NCI-H2029 (cell line): ENCODE measurements at places on chromosomes 11 and 22.

- DNase-seq, result peak; percentile 39
Measured at GRCh38 chr11:63478896-63479295, 12.1 kb downstream of the PLAAT5 start.

- no peak for DNase-seq
Measured at GRCh38 chr11:2931771-2932738, 2.8 kb upstream of the PHLDA2 start.

DNA sequence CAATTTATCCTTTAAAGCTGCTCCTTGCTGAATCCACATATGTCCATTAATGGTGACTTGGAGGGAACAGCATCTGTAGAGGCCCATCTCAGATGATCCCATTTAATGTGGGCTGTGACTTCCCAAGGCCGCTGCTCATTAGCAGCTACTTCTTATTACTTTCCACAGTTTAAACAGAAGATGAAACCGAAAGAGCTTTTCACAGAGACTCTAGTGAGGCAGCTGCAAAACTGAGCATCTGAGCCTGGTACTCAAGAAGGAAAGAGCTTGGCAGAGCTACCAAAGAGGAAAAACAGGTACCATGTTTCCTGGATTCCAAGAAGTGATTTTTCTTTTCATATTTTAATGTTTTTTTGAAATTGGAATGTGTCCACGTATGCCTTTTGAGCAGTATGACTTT lies 110.5 kb upstream of the NARS2 start:
- no peak for DNase-seq

- no peak for DNase-seq
Measured at GRCh38 chr11:72955466-72955865, 141.3 kb downstream of the ATG16L2 start.

DNA sequence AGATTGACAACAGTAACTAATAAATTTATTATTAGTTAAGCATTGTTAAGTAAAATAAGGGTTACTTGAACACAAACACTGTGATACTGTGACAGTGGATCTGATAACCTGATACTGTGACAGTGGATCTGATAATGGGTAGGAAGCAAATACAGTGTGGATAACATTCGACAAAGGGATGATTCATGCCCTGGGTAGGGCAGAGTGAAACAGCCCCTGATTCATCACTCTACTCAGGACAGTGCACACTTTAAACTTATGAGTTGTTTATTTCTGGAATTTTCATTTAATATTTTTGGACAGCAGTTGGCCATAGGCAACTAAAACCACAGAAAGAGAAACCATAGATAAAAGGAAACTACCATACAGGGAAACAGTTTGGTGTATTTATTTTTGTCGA lies 60.8 kb upstream of the CTSC start:
- DNase-seq, result no peak

DNA sequence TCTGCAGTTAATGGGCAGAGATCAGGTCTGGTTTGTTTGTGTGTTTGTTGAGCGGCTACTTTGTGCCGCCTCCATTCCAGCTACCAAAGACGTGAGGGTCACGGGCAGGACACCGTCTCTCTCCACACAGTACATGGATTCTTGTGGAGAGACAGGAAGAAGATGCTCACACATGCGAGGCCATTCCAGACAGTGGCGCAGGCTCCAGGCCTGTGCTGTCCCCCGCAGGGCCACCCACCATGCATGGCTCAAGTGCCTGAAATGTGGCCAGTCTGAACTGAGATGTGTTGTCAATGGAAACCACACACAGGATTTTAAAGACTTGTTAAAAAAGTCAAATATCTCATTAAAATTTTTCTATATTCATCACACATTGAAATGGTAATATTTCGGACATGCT lies 848.3 kb downstream of the TBC1D22A start:
- no peak for DNase-seq

DNA sequence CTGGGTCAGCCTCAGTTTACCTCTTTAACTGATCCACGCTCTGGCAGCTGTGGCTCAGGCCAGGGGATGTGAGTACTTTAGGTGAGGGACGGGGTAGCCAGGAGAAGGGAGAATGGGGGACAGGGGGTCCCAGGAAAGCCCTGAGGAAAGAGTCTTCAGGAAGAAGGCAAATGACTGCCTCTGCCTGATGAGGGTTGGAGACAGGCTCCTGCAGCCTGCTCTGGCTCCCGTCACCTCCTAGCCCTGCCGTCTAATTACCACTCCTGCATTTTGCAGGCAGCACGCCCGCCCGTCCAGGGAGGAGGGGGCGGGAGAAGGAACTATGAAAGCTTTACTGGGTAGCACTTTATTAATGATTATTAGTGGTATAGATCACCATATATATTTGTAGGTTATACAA lies 116.6 kb downstream of the CEP164 start:
- no peak for DNase-seq

GRCh38 chr11:92711926-92712325 lies 257.5 kb upstream of the MTNR1B start:
- DNase-seq, result no peak

- DNase-seq, result no peak
Measured at GRCh38 chr11:123362186-123362585, 67.9 kb upstream of the GRAMD1B start.

GRCh38 chr22:22371031-22371541 lies 126.5 kb downstream of the VPREB1 start:
- no peak for DNase-seq

- DNase-seq, result no peak
Measured at GRCh38 chr11:11748706-11749365, 92.9 kb upstream of the USP47 start.

DNA sequence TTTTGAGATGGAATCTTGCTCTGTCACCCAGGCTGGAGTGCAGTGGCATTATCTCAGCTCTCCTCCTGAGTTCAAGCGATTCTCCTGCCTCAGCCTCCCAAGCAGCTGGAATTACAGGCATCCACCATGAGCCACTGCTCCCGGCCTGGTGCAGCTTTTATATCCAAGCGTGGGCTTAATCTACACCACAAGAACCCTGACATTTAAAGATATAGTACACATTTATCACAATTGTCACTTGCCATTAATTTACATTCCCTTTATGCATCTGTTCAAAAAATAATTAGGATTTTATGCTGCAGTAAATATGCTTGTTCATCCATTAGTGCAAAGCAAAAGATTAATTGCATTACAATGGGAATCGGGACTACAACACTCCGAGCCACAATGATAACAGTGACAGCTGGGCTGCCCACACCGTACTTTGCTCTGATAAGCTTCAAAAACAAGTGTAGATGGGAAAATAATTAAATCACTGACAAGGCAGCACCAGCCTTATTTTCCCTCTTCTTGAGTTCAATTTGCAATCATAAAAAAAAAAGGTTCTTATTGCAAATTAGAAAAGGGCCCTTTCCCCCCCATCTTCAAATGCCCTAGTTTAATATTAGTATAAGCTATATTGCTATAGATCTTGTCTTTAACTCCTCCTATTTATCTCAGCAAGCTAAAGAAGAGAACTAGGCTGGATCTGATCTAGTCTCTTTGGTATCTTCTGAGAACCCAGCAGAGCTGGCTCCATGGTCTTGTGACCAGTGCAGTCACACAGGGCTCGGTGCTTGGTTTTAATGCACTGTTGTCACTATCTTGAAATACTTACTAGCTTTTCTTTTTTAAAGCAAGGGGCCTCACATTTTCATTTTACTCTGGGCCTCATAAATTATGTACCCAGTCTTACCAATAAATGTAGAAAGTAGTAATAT lies 206.2 kb upstream of the LRRC4C start:
- no peak for DNase-seq

- DNase-seq, result no peak
Measured at GRCh38 chr11:118896921-118897591, 13.4 kb downstream of the CXCR5 start.

DNA sequence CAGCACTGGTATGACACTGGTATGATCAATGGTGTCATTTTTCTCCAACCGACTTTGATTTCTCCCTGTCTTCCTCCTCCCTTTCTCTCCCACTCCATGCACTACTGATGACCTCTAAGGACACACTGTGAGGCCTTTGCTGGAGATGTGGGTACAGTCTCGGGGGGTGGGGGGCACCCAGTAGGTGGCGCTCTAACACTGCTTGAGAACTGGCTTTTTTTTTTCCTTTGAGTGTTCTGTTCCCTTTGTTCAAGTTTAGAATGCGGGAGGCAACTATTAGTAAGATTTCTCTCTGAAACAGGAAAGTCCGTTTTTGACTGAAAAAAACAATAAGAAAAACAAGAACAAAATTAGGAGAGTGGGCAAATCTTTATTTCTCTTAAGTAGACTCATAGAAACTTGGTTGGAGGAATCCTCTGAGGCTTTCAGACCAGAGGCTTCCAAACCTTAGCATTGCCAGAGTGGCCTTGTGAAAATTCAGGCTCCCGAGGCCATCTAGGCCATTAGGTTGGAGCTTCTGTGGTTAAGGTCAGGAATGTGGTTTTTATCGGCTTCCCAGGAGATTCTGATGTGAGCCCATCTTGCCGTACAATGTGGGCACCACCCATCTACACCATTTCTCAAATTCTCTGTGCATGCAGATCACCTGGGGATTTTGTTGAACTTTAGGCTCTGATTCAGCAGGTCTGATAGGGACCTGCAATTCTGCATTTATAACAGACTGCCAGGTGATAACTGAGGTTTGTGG lies 43.2 kb downstream of the PANX1 start:
- no peak for DNase-seq

DNA sequence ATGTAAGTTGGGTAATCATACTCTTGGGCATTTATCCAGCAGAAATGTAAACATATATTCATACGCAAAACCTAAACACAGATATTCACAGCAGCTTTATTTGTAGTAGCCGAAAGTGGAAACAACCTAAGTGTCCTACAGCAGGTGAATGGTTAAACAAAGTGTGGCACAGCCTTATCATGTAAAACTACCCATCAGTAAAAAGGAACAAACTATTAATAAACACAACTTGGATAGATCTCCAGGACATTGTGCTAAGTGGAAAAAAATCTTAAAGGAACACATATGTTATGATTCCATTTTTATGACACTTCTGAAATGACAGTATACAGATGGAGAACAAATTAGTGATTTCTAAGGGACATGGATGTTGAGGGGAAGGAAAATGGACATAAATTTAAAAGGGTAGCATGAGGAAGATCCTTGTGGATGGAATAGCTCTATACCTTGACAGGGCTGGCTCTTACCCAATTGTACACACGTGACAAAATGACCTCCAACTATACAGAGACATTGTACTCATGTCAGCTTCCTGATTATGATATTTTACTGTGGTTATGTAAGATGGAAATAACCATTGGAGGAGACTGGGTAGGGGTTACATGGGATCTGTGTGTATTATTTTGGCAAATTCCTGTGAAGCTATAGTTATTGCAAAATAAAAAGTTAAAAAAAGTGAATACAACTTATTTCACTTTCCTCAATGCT lies 15.4 kb downstream of the ANO5 start:
- no peak for DNase-seq

DNA sequence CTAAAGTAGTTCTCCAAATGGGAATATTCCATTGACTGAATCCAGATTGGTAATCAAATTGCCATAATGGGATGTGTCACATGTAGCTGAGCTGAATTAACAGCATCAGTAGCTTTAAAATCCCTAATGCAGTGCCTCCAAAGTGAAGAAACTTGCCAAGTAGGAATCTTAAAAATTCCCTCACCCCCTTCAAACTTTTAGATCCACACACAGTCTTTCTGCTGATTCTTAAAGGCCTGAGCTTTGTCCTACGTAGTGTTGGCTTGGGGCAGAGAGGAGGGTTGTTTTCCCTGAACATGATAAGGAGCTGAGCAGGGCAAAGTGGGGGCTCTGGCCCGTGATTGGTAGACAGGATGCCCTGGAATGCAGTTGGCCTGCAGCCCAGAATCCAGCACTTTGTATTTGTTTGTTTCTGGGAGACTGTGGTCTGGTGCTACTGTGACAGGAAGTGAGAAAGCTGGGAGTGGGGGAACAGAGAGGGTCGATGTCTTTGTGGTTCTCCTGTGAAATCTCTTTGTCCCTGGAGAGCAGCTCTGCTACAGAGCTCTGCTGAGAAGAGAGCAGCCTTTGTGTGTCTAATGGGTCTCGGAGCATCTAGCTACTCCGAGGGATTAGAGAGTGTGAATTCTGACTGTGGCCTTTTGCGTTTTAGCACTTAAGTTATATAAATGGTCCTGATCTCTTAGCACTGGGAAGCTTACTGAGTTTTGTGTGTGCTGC lies 16.9 kb downstream of the CTNND1 start:
- peak; percentile 77 for DNase-seq

GRCh38 chr11:2589538-2589934 lies 110.3 kb downstream of the KCNQ1OT1 start:
- no peak for DNase-seq

- no peak for DNase-seq
Measured at GRCh38 chr11:106386519-106386918, 309.1 kb downstream of the AASDHPPT start.

GRCh38 chr11:30360741-30361140 lies 37.8 kb downstream of the ARL14EP start:
- DNase-seq, result no peak

- DNase-seq, result no peak
Measured at GRCh38 chr11:70265341-70265740, 5.1 kb upstream of the PPFIA1 start.

- peak; percentile 53 for DNase-seq
Measured at GRCh38 chr11:65116370-65117205, 913 bp downstream of the ZNHIT2 start.

- DNase-seq, result no peak
Measured at GRCh38 chr22:24463071-24463760, 31.9 kb upstream of the UPB1 start.

DNA sequence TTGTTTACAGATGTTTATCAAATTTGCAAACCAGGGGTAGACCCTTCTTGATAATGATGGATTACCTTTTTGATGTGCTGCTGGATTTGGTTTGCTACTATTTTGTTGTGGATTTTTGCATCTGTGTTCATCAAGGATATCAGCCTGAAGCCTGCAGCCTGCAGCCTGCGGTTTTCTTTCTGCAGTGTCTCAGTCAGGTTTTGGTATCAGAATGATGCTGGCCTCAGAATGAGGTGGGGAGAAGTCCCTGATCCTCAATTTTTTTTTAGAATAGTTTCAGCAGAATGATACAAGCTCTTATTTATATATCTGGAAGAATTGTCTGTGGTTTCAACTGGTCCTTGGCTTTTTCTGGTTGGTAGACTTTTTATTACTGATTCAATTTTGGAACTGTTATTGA lies 19.7 kb upstream of the RAB38 start:
- DNase-seq, result no peak

GRCh38 chr11:85813721-85814120 lies 2.8 kb upstream of the SYTL2 start:
- peak; percentile 23 for DNase-seq

- no peak for DNase-seq
Measured at GRCh38 chr22:49657275-49657973, 170.2 kb downstream of the BRD1 start.

DNA sequence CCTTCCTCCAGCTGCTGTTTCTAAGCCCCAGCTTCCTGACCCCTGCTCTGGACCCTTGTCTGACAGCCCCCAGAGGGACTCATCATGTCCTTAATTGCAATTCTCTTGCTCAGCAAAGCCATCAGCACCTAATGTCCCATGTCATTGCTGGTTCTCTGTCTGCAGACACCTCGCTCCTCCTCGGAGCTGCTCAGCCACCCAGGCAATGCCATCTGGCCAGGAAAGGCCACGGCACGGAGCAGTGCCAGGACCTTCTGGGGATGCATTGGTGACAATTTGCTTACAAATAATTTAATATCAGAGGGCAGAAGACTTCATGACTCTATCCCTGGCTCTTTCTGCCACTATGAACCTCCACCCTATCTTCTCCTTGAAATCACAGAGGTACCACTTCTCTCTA lies 107.0 kb upstream of the THY1 start:
- DNase-seq, result no peak
